NCI-H526 (cell line): ENCODE measurements at places on chromosomes 13 and 19.
A peak's percentile ranks its signal among the peaks of the same experiment; 100 is the strongest.

- DNase-seq, result no peak
Observed at GRCh38 chr19:52065399-52065798, 16.8 kb upstream of the ZNF432 start.

DNA sequence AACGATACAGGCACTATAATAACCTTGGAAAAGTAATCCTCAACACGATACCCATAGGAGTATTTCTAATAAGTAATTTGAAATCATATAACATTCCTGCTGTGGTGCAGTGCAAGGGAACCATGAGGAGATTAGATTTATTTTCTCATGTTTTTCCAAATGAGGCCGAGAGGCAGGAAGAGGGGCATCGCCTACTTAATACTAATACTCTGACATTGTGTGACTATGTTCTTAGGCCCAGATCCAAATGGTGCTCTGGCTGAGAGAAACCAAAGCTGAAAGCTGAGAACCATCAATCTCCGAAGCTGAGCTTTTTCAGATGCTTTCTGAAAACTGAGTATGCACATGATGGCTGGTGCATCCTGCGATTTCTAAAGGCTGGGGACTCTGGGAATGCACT lies 248.0 kb upstream of the MAB21L1 start:
- DNase-seq, result no peak

DNA sequence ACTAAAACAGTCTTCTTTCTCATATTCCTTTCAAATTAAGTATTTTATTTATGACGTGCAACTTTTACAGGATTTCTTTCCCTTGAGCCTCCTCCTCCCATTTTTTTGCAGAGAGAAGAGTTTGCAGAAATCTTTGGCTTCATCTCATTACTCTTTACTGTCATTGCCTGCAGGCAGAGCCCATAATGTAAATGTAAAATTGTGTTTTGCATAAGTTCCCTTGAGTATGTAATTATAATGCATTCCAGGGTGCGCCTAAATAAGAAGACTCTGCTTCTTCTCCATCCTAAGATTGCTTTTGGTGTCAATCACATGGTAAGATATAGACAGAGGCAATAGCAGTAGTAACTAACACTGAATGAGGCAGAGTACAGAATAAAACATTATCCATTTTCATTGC lies 23.0 kb downstream of the MIR17HG start:
- no peak for DNase-seq

DNA sequence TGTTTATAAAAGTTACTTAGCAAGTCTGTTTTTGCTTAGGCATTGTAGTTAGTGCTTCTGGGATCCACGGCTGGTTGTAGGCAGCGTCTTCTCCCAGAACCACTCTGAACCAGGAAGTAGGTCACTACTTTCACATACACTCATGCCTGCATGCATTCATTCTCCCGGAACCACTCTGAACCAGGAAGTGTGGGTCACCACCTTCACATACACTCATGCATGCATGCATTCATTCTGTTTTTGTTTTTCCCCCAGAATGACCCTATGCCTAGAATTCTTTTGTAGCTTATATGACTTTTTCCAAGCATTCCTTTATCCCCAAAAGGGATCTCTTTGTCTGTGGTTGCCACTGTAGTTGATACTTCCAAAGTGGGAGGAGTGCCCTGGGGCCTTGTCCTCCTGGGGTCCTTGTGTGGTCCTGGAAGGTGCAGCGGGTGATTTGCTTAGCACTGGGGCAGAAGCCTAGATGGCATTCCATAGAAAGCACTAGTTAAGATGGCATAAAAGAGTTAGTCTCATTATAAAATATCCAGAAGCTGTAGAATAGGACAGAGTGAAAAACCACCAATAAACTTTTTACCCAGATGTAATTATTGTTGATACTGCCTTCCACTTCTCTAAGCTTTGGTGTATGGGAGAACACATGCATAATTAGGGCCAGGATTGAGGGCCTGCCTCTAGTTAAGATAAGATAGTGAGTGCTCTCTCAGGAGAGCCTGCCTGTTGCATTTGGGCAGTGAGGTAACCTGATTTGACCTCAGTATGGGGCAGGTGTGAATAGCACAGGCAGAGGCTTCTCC lies 68.6 kb upstream of the TEX29 start:
- DNase-seq, result no peak

GRCh38 chr13:77902319-77902963 lies 16.2 kb downstream of the EDNRB start:
- no peak for DNase-seq

GRCh38 chr13:64078480-64078936 lies 2662.9 kb upstream of the PCDH20 start:
- peak; percentile 27 for DNase-seq

- no peak for DNase-seq
Observed at GRCh38 chr19:14761607-14762006, 16.8 kb downstream of the ADGRE2 start.

DNA sequence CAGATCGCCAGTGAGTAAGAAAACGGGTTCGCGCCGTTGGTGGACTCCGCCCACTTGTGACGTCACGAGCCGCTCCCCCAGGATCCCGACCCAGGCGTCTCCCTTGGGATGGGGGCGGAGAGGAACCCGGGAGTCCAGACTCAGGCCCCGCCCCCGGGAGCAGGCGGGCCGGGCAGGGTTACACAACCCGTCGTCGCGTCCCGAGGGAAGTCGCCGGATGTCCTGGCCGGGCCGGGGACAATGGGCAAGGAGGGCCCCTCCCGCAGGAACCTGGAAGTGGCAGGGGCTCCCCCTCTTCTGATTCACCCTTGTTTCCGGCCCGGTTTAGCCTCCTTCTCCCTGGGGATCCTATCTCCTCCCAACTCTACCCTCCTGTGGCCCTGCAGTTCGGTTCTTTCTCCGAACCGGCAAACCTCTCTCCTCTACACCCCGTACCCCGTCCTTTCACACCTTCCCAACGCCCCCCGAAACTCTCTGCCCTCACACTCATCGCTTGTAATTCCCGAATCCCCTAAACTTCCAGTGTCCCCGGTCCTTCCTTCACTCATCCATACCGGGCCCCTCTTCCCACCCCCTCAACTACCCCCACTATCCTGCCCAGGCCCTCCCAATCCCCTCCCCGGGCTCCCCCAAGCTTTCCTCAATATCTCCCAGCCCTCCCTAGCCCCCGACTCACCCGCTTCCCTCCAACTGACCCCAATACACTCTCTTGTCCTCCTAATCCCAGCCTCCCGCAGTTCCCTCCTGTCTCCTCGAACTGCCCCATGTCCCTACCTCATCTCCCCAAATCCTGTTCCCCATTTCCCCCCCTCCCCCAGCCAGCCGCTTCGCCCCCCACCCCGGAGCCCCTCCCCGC lies 20.0 kb upstream of the ERCC1 start:
- DNase-seq, result peak; percentile 91

DNA sequence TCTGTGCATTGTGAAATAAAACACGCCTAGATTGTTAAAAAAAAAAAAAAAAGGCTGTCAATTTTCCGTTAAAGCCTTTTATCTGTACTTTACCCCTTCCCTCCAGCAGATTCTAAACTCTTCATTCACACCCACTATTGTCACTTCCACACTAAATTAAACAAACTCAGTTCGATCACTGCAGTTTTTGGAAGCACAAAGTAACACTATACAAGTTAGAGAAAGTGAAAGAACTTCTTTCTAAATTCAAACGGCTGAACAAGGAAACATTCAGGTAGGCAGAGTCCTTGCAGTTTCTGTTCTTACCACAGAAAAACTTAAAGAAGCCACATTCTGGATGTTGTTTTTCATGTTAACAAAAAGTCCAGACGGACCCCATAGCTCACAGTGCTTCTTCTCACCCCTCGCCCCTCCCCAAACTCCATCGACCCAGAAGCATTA lies 27.5 kb upstream of the UBE2L5 start:
- DNase-seq, result no peak

DNA sequence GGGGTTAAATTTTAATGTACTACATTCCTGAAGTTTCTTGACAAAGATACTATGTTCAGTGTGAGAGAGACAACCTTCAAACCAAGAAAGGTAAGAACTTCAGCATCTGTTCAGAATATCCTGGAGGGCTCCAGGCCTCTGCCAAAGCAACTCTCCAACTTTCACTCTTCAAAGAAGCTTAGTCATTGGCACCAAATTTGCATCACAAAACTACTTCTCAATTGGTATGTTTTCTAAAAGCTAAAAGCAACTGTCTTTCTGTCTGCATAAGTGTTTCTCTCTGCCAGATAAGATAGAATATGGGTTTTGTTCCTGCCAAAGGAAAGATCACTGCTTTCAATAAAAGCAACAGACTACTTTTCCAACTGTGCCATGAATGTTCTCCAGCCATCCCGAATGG lies 187.4 kb downstream of the SUCLA2 start:
- no peak for DNase-seq

- no peak for DNase-seq
Observed at GRCh38 chr19:14673088-14673487, 1.6 kb downstream of the ADGRE3 start.

GRCh38 chr13:73299787-73300186 lies 241.0 kb downstream of the KLF5 start:
- no peak for DNase-seq

DNA sequence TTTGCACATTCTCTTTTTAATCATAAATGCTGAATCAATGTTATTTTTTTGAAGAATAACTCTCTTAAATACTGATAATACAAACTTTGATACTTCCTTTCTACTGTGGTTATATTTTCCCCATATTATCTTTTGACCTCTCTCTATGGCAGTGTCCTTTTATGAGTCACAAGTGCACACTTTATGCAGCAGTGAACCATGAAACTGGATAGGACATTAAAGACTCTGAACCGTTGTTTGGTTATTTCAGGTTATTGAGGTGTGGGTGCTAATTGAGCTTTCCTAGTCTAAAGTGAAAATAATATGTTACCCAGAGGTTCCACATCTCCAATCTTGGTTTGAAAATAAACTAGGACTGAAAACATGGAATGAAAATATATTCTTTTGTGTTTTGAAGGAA lies 71.4 kb downstream of the DGKH start:
- DNase-seq, result no peak

DNA sequence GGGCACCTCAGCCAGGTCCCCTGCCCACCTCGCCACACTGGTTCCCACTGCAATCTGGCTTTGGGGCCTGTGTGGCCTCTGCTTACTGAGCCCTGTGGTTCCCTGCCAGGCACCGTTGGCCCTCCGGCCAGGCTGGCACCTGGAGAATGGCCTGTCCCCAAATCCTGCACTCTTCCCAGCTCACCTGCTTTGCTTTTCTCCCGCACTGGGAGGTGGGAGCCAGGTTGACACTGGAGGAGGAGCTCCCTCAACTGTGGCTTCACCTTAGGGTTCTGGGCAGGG lies 97.0 kb downstream of the SCGB2B2 start:
- DNase-seq, result no peak

GRCh38 chr13:43776006-43776405 lies 10.8 kb downstream of the ENOX1 start:
- no peak for DNase-seq

GRCh38 chr19:23470873-23471545 lies 75.7 kb upstream of the ZNF91 start:
- no peak for DNase-seq

DNA sequence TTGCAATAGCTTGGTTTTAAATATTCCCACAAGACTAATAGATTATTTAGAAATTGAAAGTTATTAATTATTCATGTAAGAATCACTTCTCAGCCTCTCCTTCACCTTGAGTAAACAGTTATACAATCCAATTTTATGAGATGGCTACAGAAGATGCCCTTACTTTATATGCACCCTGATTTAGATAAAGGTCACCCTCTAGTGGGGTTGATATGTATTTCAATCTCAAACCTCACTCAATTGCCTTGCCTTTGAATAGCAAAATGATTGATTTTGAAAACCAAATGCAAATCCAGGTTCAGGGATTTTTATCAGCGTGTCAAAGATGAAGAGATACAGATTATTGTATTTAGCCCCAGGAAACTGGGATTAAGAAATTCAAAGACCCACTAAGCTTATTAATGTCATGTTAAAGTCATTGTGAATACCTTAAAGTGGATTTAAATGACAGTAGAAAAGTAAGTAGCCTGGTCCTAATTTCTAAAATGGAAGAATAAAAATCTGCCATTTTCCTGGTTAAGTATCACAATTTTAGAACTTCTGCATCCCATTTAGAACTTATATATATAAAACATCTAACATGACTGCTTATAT lies 305.1 kb downstream of the ITGBL1 start:
- peak; percentile 53 for DNase-seq

- no peak for DNase-seq
Observed at GRCh38 chr19:50772476-50772875, 2.2 kb downstream of the GPR32 start.

DNA sequence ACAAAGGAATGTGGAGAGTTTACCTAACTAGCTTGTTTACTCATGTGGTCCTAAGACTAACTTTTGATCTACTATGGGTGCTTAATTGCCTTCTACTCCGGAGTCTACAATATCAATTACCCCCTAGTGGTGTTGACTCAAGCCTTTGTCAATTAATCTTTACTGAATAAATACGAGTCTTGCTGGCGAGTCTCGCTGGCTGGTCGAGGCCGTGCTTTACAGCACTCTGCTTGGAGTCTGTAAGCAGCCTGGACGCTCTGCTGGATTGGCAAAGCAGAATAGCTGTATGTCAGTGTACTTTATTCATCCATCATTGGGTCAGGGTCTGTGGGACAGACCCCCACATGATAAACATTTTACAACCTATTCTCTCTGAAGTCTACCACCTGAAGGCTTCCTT lies 9.9 kb upstream of the SPART start:
- no peak for DNase-seq

GRCh38 chr19:50669302-50670101 lies 20.3 kb downstream of the C19orf81 start:
- DNase-seq, result no peak
